ENCODE measurements at places on chromosomes 12 and 14. TPM values are rescaled to one million over a fixed set of nuclear protein-coding genes. Genes with fewer than 3 reads are reported as not detected.

The KITLG gene
- total RNA-seq: 0.09 TPM

The GPRC5A gene
- 0.64 TPM for total RNA-seq

The NXPH4 gene
- total RNA-seq: 2.7 TPM

The ADAMTS20 gene
- total RNA-seq: 0.09 TPM

The COQ6 gene
- 11.7 TPM for total RNA-seq

The FLRT2 gene
- 0.02 TPM for total RNA-seq

The TAS2R14 gene
- total RNA-seq: 1.4 TPM

- peaks cover 11% of the 10 kb centered on the region for H3K27me3 ChIP-seq
- no peak overlapping the region for H3K27ac ChIP-seq
- DNase-seq: no peak
These were observed 12.9 kb downstream of the ELK3 start for GRCh38 chr12:96206936-96207662.

- H3K27ac ChIP-seq: no peak overlapping the region
- H3K27me3 ChIP-seq: no peaks in the 10 kb centered on the region
- no peak overlapping the region for H3K4me3 ChIP-seq
- no peaks in the 10 kb centered on the region for H3K4me1 ChIP-seq
- no peak for DNase-seq
- no peaks in the 10 kb centered on the region for H3K36me3 ChIP-seq
These were observed 14.1 kb downstream of the WSCD2 start for GRCh38 chr12:108143144-108143543.

GRCh38 chr14:42248131-42248530 is 641.5 kb downstream of the LRFN5 start:
- DNase-seq: no peak
- no peak overlapping the region for H3K4me3 ChIP-seq
- H3K27ac ChIP-seq: no peak overlapping the region

DNA sequence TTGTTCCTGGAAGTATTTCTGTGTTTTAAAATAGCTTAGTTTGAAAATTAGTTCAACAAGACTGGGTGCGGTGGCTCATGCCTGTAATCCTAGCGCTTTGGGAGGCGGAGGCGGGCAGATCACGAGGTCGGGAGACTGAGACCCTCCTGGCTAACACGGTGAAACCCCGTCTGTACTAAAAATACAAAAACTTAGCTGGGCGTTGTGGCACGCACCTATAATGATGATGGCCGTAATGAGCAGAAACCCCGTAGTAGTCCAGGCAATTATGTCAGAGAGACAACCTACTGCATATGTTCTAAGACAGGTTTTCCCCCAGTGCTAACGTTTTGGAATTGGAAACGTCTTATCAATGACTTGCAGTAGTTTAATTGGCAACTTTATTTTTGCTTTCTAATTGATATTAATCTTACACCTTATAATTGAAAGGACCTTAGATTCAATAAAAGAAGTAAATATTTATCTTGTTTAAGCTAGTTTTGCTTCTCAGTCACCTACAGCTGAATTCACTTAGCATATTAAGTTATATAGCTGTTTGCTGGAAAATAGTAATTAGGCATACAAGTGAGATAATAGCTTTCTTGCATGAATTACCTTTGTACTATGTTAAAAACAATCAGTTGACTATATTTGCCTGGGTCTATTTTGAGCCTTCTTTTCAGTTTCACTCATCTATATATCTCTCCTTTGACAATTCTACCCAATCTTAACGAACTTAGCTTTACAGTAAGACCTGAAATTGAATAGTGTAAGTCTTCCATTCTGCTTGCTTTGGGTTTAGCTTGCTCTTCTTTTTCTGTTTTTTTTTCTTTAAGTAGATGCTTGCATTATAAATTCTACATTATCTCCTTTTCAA is 15.6 kb downstream of the CLECL1 start:
- no peak overlapping the region for H3K27ac ChIP-seq
- no peak overlapping the region for H3K4me3 ChIP-seq
- H3K4me1 ChIP-seq: no peaks in the 10 kb centered on the region
- H3K36me3 ChIP-seq: no peaks in the 10 kb centered on the region
- no peaks in the 10 kb centered on the region for H3K27me3 ChIP-seq

GRCh38 chr14:23076785-23077408 is 18.0 kb downstream of the ACIN1 start:
- no peak overlapping the region for H3K27ac ChIP-seq
- no peak overlapping the region for H3K4me3 ChIP-seq
- DNase-seq: no peak
- peaks cover 93% of the 10 kb centered on the region for H3K36me3 ChIP-seq
- no peaks in the 10 kb centered on the region for H3K27me3 ChIP-seq

DNA sequence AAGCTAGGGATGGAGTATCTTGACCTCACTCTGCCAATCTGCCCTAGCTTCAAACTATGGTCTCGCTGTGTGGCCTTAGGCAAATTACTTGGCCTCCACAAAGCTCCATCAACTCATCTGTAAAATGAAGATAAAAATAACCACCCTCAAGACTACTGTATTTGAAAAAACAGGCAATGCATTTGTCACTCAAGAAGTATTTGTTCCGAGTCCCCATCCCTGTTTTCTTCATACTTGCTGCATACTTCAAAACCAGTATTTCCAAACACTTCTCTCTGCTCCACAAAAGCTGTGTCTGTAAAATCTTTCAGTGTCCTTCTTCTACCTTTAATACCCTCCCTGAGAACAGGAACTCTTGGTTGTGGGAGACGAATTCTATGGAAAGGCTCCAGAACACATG is 47.9 kb downstream of the GTF2A1 start:
- H3K4me1 ChIP-seq: no peaks in the 10 kb centered on the region
- no peak overlapping the region for H3K27ac ChIP-seq
- H3K4me3 ChIP-seq: no peak overlapping the region
- DNase-seq: no peak

- H3K27me3 ChIP-seq: no peaks in the 10 kb centered on the region
- DNase-seq: no peak
- peaks cover 44% of the 10 kb centered on the region for H3K36me3 ChIP-seq
- H3K27ac ChIP-seq: no peak overlapping the region
- no peaks in the 10 kb centered on the region for H3K4me1 ChIP-seq
These were observed 194.1 kb downstream of the ANO6 start for GRCh38 chr12:45409966-45410365.

DNA sequence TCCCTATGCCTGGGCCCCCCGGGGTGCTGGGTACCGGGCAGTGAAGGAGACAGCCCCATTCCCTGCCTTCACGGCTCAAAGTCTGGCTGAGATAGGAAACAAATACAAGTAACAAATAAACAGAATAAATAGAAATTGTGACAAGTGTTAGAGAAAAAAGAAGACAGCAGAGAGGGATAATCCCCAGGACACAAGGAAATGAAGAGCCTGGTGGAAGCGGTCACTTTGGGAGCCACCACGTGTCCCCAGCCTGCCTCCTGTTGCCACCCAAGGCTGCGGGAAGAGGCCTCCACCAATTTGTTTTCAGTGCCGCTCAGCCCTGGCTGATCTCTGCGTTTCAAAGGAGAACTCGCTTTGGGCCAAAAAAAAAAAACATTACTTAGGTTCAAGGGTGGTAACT is 31.2 kb downstream of the RBM19 start:
- no peak overlapping the region for H3K27ac ChIP-seq
- H3K4me1 ChIP-seq: peaks cover 38% of the 10 kb centered on the region
- DNase-seq: no peak
- H3K36me3 ChIP-seq: peaks cover 73% of the 10 kb centered on the region
- no peak overlapping the region for H3K4me3 ChIP-seq

DNA sequence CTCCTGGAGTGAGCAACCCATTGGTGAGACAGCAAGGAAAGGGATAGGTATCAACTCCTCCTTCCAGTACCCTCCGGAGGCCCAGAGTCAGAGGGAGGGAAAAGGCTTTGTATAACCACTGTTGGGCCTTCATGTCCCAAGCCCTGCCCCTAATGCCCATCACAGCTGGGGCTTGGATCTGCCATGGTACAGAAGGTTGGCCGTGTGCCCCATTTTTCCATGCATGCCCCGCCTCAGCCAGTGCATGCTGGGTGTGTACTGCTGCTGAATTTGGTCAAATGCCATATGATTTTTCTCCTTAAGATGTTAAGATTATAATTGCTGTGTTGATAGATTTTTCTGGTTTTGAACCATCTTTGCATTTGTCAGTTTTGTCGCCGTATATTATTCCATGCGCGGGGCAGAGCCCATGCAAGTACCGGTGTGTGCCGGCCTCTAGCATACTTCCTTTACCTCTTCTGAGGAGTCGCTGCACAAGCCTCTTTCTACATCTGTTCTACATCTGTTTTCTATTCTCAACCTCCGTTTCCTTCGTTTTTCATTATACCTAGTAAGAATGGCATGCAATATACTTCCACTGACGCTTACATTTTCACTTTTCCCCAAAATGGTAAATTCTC is 26.6 kb downstream of the PPP2R5C start:
- H3K27ac ChIP-seq: no peak overlapping the region
- peaks cover 64% of the 10 kb centered on the region for H3K36me3 ChIP-seq
- H3K4me1 ChIP-seq: no peaks in the 10 kb centered on the region
- DNase-seq: no peak
- H3K4me3 ChIP-seq: no peak overlapping the region
- no peaks in the 10 kb centered on the region for H3K27me3 ChIP-seq

GRCh38 chr12:15216036-15216889 is 5.0 kb downstream of the RERG start:
- no peaks in the 10 kb centered on the region for H3K36me3 ChIP-seq
- no peak overlapping the region for H3K27ac ChIP-seq
- H3K27me3 ChIP-seq: no peaks in the 10 kb centered on the region
- DNase-seq: no peak

DNA sequence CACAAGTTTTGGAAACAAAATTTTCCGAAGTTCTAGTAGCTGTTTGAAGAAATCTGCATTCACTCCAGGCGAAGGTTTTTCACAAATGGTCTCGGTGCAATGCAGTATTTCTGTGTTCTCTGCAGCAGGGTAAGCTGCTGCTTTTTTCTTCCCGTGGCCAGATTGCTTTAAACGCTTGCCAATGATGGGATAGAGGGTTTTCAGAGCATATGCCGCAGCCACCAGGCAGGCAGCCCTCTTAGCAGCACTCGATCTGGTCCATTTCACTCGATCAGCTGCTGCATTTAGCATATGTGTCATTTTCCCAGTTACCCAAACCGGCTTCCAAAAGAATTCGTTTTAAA is 315 bp downstream of the ABCD2 start:
- H3K36me3 ChIP-seq: no peaks in the 10 kb centered on the region
- H3K4me3 ChIP-seq: peak overlapping the region; percentile 40
- no peak for DNase-seq
- H3K27me3 ChIP-seq: no peaks in the 10 kb centered on the region

GRCh38 chr14:25298238-25298637 is 248.3 kb upstream of the STXBP6 start:
- H3K27me3 ChIP-seq: no peaks in the 10 kb centered on the region
- no peaks in the 10 kb centered on the region for H3K4me1 ChIP-seq
- no peak overlapping the region for H3K27ac ChIP-seq
- no peak for DNase-seq

DNA sequence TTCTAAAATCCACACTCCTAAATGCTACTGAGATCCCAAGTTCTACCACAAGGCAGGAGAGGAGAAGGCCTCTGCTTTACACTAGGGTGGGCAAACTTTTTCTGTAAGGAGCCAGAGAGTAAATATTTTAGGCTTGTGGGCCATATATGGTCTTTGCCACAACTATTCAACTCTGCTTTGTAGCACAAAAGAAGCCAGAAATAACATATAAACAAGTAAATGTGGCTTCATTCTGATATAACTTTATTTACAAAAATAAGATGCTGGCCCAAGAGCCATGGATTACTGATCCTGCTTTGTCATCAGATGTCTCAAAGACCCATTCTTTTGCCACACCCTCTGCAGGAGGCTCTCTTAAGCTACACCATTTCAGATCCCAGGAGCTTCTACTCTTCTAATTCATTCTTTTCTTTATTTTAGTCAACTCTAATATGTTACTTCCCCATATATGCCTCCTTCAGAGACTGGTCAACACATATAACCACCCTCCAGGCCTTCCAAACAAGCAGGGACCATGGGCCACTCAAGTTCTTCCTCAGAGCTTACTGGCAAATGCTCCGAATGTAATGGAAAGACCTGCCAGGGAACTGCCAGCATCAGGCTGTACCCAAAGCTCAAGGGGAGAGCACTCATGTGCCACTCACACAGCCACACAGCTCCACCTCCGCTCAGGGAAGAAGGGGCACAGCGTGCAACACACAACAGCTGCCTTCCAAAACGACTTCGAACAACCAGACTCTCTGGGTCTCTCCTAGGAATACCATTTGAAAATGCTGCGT is 15.6 kb downstream of the APPL2 start:
- H3K27me3 ChIP-seq: no peaks in the 10 kb centered on the region
- H3K4me3 ChIP-seq: no peak overlapping the region
- DNase-seq: no peak
- no peak overlapping the region for H3K27ac ChIP-seq
- H3K4me1 ChIP-seq: peaks cover 3% of the 10 kb centered on the region

GRCh38 chr14:68374682-68375081 is 418.2 kb downstream of the ZFP36L1 start:
- no peak overlapping the region for H3K4me3 ChIP-seq
- H3K36me3 ChIP-seq: no peaks in the 10 kb centered on the region
- DNase-seq: no peak
- H3K27me3 ChIP-seq: no peaks in the 10 kb centered on the region
- H3K27ac ChIP-seq: no peak overlapping the region
